Mesothelial cell of epicardium (in vitro differentiated cells): ENCODE measurements at places on chromosomes 7 and 10. TPM values are rescaled to one million over a fixed set of nuclear protein-coding genes. Genes with fewer than 3 reads are reported as not detected.

- no peak overlapping the region for H3K27ac ChIP-seq
- H3K4me3 ChIP-seq, result no peak overlapping the region
- peaks cover 2% of the 10 kb centered on the region for H3K27me3 ChIP-seq
- peaks cover 8% of the 10 kb centered on the region for H3K4me1 ChIP-seq
- no peaks in the 10 kb centered on the region for H3K36me3 ChIP-seq
- DNase-seq, result no peak
Observed at GRCh38 chr10:103568505-103568904, 75.0 kb downstream of the NEURL1 start.

DNA sequence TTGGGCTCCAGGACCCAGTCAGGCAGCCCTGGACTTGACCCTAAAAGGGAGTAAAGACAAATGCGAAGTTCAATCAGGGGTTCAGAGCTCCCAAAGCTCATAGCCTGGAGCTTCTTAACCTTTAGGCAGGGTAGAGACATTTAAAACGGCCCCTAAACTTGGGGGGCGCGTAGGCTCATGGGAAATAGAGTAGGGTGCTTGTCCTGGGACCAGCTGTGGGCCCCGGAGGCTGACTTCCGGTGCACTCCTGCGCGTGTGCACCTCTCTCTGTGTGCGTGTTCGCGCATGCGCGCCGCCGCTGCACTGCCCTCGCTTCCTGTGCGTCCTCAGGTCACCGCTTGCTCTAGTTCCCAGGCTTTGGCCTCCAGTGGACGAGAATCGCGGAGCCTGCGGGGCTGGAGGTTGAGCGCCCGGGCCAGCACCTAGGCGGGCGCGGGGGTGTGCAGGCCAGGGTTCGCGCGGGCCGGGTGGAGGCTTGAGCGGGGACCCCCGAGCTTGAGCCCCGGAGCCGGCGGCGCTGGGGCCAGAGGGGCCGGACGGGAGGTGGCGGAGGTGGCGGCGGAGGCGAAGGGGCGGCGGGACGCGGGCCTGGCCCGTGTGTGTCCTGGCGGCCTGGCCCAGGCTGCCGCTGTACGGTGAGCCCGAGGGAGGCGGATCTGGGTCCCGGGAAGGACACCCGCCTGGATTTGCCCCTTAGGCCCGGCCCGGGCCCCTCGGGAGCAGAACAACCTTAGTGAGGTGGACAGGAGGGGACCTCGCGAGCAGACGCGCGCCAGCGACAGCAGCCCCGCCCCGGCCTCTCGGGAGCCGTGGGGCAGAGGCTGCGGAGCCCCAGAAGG lies at the start of gene RBAK:
Gene RBAK, plus strand, starts transcription at position 303 of the 839 bp plus-strand sequence. CDS start 2,217 bp downstream, outside the sequence.
- peaks cover 11% of the 10 kb centered on the region for H3K4me1 ChIP-seq
- H3K4me3 ChIP-seq, result peak within 1 kb of the TSS; percentile 89
- H3K27me3 ChIP-seq, result peaks cover 19% of the 10 kb centered on the region
- peaks cover 28% of the 10 kb centered on the region for H3K36me3 ChIP-seq
- peak within 1 kb of the TSS; percentile 88 for H3K27ac ChIP-seq

DNA sequence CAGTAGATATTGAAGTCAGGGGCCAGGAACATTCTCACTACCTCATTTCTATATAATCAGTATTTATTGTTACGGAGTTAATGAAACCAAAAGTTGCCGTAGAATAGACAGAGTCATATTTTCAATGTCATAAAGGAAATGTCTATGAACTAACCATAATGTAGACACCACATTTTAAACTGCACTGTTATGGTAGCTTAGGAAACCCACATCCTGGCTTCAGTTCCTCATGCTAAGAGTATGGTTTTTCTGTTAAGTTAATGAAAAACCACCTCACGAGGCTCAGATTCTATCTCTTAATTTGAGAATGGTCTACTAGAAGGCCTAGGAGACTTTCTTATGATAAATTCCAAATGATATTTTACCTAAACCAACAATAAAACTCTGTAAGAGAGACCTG lies 166.5 kb downstream of the TMEM26 start:
- H3K27me3 ChIP-seq, result no peaks in the 10 kb centered on the region
- H3K4me3 ChIP-seq, result no peak overlapping the region
- no peak for DNase-seq
- H3K4me1 ChIP-seq, result peaks cover 5% of the 10 kb centered on the region

- H3K36me3 ChIP-seq, result peaks cover 11% of the 10 kb centered on the region
- H3K27ac ChIP-seq, result peak overlapping the region; percentile 76
- no peak for DNase-seq
- H3K4me3 ChIP-seq, result peak overlapping the region; percentile 7
Observed at GRCh38 chr10:31707093-31708039, 221.3 kb downstream of the ARHGAP12 start.

GRCh38 chr7:22601812-22602565 lies 102.0 kb upstream of the STEAP1B start:
- H3K36me3 ChIP-seq, result no peaks in the 10 kb centered on the region
- H3K27ac ChIP-seq, result no peak overlapping the region
- no peaks in the 10 kb centered on the region for H3K27me3 ChIP-seq

DNA sequence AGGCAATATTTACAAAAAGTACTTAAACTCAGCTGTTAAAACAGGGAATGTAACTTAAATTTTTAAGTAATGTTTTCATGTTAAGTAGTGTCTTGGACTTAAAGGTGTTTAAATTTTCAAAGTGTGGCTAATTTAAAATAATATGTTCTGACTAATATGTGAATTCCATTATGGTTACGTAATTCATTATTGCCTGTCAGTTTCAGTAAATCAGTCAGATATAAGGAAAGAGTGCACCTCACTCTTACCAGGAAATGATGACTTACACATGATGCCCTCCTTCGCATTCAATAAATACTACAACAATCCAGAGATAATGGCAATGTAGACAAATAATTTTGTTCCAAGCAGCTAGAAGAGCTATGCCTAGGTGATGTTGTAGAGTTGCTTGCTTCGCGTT lies 69.0 kb upstream of the WNT16 start:
- no peak overlapping the region for H3K27ac ChIP-seq
- H3K4me3 ChIP-seq, result no peak overlapping the region
- H3K36me3 ChIP-seq, result peaks cover 5% of the 10 kb centered on the region
- no peaks in the 10 kb centered on the region for H3K4me1 ChIP-seq
- no peak for DNase-seq

GRCh38 chr10:17430647-17431355 lies 23.6 kb downstream of the ST8SIA6 start:
- peaks cover 30% of the 10 kb centered on the region for H3K4me1 ChIP-seq
- no peak overlapping the region for H3K4me3 ChIP-seq
- peaks cover 20% of the 10 kb centered on the region for H3K27me3 ChIP-seq
- DNase-seq, result peak; percentile 82
- H3K36me3 ChIP-seq, result no peaks in the 10 kb centered on the region

DNA sequence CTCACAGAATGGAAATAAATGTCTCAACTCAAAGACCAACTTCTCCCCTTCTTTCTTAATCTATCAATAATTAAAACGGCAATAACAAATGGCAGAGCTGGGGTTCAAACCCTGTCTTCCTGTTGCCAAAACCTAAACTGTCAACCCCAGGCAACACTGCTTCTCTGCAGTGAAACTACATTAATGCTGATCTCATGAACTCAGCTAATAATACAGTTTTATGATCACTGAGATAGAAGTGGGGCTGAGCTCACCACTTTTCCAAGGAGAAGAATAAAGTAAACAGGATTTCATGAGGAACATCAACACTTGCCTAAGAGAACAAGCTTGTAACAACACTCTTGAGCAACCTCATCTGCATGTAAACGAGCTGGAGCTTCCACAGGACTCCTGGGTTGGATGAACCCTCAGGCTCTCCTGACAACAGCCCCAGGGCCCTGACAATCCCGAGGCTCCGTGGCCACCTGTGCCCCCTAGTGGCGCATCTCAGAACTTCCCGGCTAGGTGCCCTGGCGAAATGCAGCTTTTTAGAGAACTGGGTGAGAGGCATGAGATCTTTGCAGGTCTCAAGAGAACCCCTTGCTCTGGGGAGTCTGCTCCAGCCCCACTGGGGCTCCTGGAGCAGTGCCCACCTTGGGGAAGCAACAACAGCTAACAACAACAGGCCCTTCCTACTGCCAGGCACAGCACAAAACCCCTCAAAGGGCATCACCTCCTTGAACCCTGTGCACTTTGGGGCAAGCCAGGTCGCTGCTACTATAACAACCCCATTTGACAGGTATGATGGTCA lies 169.3 kb downstream of the SH3PXD2A start:
- peak overlapping the region; percentile 80 for H3K27ac ChIP-seq
- H3K27me3 ChIP-seq, result no peaks in the 10 kb centered on the region
- H3K4me1 ChIP-seq, result peaks cover 24% of the 10 kb centered on the region
- no peak overlapping the region for H3K4me3 ChIP-seq

DNA sequence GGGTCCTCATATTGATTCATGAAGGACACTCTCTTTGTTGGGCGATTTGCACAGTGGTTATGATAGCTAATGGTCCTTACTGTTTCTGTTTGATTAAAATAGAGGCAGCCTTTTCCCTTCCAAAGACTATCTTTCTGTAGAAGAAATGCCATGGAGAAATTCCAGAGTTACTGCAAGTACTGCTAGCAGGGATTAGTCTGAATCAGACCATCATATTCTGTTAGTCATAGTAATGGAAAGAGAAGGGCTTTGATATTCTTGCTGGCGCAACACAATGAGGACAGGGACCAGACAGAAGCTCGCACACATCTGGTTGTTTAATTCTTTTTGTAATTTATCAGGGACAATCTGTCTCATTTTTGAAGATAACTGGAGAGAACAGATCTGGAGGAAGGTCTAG lies 304.5 kb upstream of the FZD8 start:
- H3K4me3 ChIP-seq, result no peak overlapping the region
- no peak for DNase-seq
- peaks cover 10% of the 10 kb centered on the region for H3K27me3 ChIP-seq
- no peaks in the 10 kb centered on the region for H3K36me3 ChIP-seq
- H3K4me1 ChIP-seq, result peaks cover 11% of the 10 kb centered on the region
- no peak overlapping the region for H3K27ac ChIP-seq

DNA sequence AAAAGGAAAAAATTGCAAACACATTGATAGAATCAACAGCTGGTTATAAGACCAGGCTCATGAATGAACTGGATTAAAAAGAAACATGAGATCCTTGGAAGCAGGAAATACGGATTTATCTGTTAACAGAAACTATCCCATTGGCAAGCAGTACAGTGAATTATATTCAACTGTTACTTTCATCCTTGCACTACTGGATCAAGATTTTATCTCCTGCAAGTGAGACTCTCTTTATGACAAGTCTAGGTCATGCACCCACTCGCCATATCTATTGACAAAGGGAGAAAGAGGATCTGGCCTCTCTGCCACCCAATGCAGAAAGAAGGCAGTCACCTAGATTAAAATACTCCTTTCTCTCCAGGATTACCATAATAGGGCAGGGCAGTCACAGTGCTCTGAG lies 41.4 kb downstream of the CSTF2T start:
- H3K27me3 ChIP-seq, result no peaks in the 10 kb centered on the region
- peaks cover 56% of the 10 kb centered on the region for H3K4me1 ChIP-seq
- no peak for DNase-seq
- H3K36me3 ChIP-seq, result no peaks in the 10 kb centered on the region

DNA sequence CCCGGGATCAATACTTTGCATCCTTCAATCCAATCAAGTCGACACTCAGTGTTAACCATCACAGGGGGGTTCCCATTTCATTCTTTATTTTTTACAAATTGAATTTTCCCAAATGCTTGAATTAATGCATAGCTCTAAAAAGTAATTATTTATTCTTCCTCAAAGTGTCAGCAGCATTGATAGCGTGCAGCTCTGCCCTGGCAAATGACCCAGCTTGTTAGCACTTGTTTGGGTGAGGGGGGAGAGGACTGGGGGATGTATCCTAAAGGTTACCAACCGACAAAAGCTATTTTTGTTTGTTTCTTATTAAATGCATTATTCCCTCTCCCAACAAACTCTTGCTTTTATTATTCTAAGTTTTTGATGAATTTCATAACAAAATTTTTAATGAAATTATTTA lies 27.0 kb upstream of the ELMO1 start:
- no peak overlapping the region for H3K27ac ChIP-seq
- H3K36me3 ChIP-seq, result no peaks in the 10 kb centered on the region
- H3K4me1 ChIP-seq, result no peaks in the 10 kb centered on the region
- DNase-seq, result no peak
- no peak overlapping the region for H3K4me3 ChIP-seq
- H3K27me3 ChIP-seq, result no peaks in the 10 kb centered on the region

DNA sequence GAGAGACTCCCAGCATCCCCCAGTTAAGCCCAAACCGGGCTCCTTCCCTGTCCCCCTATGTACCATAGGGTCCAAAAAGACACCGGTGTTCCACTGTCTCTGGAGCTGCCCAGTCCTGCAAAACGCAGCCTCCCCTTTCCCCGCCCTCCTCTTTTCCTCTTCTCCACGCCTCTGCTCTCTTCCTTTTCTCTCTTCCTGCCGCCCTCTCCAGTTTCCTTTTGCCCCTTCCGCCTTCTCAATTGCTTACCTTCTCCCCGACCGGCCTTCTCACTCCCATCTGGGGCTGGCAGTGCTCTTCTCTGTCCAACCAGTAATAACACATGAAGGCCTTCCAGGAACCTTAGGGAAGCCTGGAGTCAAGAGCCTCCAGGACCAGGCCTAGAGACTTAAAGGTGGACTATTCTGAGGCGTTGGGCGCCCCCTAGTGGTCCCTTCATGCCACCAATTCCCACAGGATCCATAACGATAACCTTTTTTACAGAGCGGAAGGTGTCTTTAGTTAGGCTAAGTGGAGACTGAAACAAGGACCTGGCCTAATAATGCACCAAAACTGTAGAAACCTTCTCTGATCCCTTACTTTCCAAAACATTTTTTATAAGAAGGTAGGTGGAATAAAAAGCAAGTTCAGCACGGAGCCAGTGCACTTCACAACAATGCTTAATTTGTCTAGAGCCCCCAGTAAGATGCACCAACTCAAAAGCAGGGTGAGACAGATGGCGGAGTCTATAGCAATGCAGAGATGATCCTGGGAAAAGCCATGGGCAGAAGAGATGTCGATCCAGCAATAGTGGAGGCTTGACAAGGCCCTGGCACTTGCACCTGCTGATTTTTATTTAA lies 27.2 kb upstream of the MSRB2 start:
- peaks cover 26% of the 10 kb centered on the region for H3K4me1 ChIP-seq
- H3K27me3 ChIP-seq, result no peaks in the 10 kb centered on the region
- DNase-seq, result peak; percentile 81
- no peak overlapping the region for H3K27ac ChIP-seq

Gene TRIM24
- 85.3 to 89.3 TPM (median 86.6 TPM) in 3 replicates for total RNA-seq

Gene SND1
- total RNA-seq, result 205 to 211 TPM (median 208 TPM) in 3 replicates

Gene AGR2
- 2.9 to 4.6 TPM (median 3.2 TPM) in 3 replicates for total RNA-seq

Gene SLIT1
- total RNA-seq, result 0.27 to 0.40 TPM (median 0.40 TPM) in 3 replicates

Gene TMEM130
- total RNA-seq, result 11.5 to 15.1 TPM (median 12.5 TPM) in 3 replicates

Gene EVX1
- 1.4 to 2.1 TPM (median 1.8 TPM) in 3 replicates for total RNA-seq

Gene POT1
- total RNA-seq, result 21.8 to 34.2 TPM (median 26.9 TPM) in 3 replicates

Gene PAPSS2
- 13.2 to 16.9 TPM (median 13.7 TPM) in 3 replicates for total RNA-seq

Gene EIF4H
- total RNA-seq, result 264 to 270 TPM (median 267 TPM) in 3 replicates

Gene DOCK4
- total RNA-seq, result 27.7 to 29.4 TPM (median 28.9 TPM) in 3 replicates

Gene HOXA4
- 51.0 to 55.9 TPM (median 54.7 TPM) in 3 replicates for total RNA-seq

Gene HOXA5
- 128 to 133 TPM (median 133 TPM) in 3 replicates for total RNA-seq

Gene CCDC172
- total RNA-seq, result not detected in 3 replicates

Gene PHTF2
- 36.1 to 38.2 TPM (median 37.5 TPM) in 3 replicates for total RNA-seq

Gene SEC24C
- 74.8 to 77.6 TPM (median 75.5 TPM) in 3 replicates for total RNA-seq

Gene CLCN1
- total RNA-seq, result 0.07 to 0.16 TPM (median 0.11 TPM) in 3 replicates

Gene ZNF467
- 35.3 to 38.9 TPM (median 38.0 TPM) in 3 replicates for total RNA-seq
